ENCODE measurements at places on chromosomes 2 and 18.

DNA sequence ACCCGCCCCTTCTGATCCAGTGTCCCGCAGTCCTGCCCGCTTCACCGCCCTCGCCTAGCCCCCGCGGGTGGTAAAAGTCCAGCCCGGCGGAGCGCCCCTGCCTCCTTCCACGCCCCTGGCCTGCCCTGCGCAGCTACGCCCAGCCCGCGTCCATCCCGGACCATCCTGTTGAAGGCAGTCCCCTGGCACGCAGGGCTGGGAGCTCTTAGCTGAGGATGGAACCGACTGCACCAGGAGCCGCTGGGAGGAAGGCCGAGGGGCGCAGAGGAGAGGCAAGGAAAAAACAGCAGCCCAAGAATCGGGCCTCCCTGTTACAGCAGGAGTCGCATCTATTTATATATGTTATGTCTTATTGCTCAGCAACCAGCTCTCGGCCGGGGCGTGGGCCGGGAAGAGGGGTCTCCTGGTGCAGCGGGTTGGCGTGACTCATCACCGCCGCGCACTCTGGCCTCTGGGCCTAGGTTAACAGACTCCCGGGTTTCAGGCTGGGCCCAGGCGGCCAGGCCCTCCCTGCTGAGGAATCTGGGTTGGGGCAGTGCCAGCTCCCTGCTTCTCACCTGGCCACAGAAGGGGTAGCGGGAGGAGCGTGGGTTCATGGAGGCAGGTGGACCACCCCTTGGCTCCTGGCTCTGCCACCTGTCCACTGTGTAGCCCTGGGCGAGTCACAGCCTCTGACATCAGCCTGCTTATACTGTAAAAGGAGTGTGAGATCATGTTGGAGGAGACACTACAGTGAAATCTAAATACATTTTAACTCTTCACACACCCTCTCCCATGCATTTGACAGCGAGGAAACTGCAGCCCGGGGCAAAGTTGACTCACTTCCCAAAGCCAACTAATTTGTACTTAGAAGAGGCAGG is 13.4 kb upstream of the MAP3K2 start:
- no peak for DNase-seq

DNA sequence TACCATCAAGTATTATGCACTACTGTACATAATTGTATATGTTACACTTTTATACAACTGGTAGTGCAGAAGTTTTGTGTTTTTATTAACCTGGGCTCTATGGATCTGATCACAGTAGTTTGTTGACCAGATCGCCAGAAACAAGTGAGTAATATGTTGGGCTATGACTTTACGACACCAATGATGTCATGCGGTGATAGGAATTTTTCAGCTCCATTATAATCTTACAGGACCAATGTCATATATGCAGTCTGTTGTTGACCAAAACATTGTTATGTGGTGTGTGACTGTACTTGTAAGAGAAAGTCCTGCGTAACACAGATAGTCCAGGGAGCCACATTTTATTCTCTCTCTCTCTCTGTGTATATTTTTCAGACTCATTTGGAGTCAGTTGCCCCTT is 4.5 kb upstream of the ACOXL start:
- no peak for DNase-seq

GRCh38 chr18:4450065-4450658 is 4.9 kb downstream of the DLGAP1 start:
- peak; percentile 45 for DNase-seq

DNA sequence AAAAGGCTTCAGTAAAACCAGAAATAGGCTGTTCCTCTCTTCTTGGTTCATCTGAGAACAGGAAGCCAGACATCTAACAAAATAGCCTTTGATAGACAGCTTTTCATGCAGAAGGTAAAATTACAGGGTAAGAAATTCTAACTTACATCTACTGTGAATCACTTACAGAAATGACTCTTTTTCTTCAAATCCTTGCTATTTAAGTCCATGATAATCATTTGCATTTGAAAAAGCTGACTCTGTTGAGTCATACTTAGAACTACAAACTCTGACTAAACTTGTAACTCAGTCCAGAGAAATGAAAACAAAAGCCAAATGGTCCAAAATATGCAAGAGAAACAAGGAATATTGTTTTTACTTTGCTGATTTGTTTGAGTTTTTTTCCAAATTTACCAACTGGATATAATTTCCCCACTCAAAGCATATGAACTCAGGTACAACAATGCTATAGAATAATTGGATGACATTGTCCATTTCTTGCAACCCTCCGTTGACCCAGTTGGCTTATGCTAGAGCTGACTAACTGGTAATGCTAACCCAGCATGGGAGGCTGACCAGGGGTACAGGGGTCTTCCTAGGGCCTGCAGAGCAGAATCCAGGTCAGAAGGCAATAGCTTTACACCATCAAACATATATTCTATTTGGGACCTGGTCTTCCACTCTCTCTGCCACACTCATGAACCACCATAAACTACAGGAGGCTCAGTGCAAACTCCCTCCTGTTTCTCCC is 18.8 kb upstream of the MREG start:
- DNase-seq, result no peak

DNA sequence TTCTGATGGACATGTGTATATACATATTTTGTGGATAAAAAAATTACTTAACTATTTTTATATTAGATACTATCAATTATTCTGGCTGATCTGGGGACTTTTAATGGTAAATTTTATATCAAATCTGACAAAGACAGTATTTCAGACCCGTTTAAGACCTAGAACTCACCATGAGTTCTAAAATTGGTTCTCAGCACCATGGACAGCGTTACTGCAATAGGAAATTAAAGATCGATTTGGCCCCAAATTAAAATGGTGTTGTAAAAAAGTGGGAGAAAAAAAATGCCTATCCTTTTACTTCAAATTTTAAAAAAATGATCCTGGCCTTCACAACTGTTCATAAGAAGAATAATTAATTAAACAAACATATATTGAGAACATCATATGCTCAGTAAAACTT is 919 bp upstream of the SCN2A start:
- no peak for DNase-seq

GRCh38 chr2:215898363-215898762 is 115.0 kb downstream of the MREG start:
- DNase-seq, result no peak

GRCh38 chr2:233280114-233280693 is 27.4 kb upstream of the SAG start:
- no peak for DNase-seq

- peak; percentile 9 for DNase-seq
Observed at GRCh38 chr18:65750389-65751154, at the start of gene CDH7. CDH7 (plus strand) TSS chr18:65751012; CDS start chr18:65762843, 11,831 bp downstream.

- no peak for DNase-seq
Observed at GRCh38 chr2:177036747-177037146, 175.8 kb upstream of the HNRNPA3 start.

- DNase-seq, result no peak
Observed at GRCh38 chr18:68588169-68588568, 126.7 kb downstream of the TMX3 start.

DNA sequence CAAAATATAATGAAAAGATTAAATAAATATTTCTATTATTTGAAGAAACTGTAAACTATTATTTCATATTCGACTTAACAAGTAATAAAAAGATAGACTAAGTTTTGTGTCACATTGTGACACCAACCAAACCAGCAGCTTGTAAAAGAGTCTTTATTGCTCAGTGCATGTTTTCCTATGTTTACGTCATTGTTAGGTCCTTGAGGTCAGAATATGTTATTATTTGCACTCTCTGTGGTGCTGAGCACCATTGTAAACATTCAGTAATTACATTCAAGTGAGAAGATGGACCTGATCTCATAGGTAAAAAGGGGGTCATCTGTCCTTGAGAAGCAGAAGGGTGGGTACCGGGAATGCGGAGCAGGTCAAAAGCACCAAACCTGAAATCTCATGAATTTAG is 1999.1 kb upstream of the CELF4 start:
- no peak for DNase-seq

- no peak for DNase-seq
Observed at GRCh38 chr2:205721057-205721449, 38.8 kb downstream of the NRP2 start.

GRCh38 chr18:36440614-36441013 is 143.1 kb downstream of the FHOD3 start:
- no peak for DNase-seq

GRCh38 chr2:18398833-18399232 is 161.6 kb downstream of the RDH14 start:
- no peak for DNase-seq

DNA sequence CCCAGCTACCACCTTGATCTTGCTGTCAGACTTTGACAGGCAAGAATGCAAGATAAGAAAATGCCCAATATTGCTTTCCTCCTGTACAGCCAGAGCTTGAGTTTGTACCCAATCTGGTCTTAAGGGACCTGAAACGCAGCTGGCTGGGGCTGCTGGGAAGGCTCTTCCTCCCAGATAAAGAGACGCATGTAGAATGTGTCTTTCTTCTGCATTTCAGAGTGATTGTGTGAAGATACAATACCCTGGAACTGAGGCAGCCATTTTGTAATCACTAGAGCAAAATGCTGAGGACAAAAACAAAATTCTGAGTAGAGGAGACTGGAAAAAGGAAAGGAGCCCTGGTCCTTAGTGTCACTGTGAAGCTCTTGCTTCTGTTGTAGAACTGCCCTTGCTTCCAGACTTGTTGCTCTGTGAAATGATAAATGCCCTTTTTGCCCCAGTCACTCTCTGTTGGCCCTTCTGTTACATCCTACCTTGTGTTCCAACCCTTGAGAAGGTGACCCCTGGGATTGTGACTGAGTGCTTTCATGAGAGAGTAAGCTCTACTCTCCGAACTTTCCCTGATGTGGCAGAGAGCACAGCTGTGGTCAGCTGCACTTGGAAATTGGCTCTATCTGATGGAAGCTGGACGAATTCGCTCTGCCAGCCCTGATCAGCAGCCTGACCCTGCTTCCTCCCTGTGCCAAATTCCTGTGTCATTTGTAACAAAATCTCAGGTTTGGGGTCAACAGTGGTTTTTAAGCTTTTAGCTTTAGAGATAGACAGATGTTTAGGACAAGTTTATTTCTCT is 137.4 kb upstream of the RBMS1 start:
- peak; percentile 20 for DNase-seq

DNA sequence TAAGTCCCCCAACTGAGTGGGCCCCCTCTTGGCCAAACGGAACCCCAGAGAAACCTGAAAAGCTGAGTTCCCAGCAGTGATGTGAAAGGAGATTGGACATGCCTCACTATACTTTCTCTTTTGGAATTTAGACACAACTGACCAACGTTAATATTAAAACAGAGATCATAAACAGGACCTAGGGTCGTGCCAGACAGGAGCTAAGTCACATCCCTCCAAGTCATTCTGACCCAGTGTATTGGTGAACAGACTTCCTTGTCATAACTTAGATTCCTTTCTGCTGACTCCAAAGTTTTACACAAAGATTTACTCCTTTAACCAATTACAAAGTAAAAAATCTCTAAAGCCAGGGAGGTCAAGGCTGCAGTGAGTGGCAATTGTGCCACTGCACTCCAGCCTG is 46.9 kb downstream of the UXS1 start:
- no peak for DNase-seq

- no peak for DNase-seq
Observed at GRCh38 chr2:181818840-181819239, 72.7 kb upstream of the ITPRID2 start.

GRCh38 chr18:49030138-49030537 is 79.4 kb upstream of the SMAD7 start:
- DNase-seq, result no peak
